Astrocyte of the spinal cord (primary cell): ENCODE measurements at places on chromosomes 1 and 21.

GRCh38 chr1:207316141-207316540 lies 5.3 kb upstream of the CD55 start:
- DNase-seq: no peak

DNA sequence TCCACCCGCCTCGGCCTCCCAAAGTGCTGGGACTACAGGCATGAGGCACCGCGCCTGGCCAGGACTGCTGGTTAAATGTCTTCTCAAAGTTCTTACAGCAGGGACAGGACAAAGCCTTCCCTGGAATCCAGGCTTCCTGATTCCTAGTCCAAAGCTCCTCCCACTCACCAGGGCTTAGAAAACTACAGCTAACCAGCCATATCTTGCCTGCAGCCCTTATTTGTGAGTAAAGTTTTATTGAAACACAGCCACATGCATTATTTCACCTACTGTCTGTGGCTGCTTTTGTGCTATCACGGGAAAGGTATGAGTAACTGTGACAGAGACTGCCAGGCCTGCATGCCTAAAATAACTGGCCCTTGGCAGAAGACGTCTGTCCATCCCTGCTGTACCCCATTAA lies 24.4 kb downstream of the TMCO4 start:
- DNase-seq: no peak

- no peak for DNase-seq
Measured at GRCh38 chr1:47694011-47694890, 256.4 kb downstream of the FOXD2 start.

- no peak for DNase-seq
Measured at GRCh38 chr1:11341901-11342552, 69.0 kb downstream of the UBIAD1 start.

GRCh38 chr1:161985301-161985822 lies 38.3 kb downstream of the OLFML2B start:
- DNase-seq: no peak

GRCh38 chr21:15051644-15052458 lies 12.9 kb downstream of the NRIP1 start:
- no peak for DNase-seq

GRCh38 chr1:31181515-31182343 lies 58.0 kb downstream of the NKAIN1 start:
- DNase-seq: no peak

DNA sequence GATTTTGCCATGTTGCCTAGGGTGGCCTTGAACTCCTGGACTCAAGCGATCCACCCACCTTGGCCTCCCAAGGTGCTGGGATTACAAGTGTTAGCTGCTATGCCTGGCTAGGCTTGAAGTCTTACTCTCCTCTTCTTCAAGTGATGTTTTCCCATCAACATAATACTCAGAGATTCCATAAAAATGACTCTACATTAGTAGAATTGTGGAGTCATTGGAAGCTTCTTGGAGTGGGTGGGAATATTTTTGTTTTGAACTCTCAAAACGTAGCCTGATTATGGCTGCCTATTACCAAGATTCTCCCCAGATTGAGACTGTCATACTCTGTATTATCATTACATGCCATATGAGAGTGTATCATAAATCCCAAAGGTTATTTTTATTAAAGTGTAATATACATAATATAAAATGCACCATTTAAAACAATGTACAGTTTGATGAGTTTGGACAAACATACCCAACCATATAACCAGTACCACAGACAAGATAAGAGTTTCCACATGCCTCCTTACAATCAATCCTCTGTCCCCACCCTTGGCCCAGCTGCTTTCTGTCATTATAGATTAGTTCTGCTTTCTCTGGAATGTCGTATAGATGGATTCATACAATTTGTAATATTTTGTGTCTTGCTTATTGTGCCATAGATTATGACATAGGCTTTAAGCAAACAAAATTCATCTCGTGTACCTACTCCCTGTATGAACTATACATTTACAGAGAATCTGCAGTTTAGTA lies 8.0 kb upstream of the DNM3 start:
- no peak for DNase-seq

DNA sequence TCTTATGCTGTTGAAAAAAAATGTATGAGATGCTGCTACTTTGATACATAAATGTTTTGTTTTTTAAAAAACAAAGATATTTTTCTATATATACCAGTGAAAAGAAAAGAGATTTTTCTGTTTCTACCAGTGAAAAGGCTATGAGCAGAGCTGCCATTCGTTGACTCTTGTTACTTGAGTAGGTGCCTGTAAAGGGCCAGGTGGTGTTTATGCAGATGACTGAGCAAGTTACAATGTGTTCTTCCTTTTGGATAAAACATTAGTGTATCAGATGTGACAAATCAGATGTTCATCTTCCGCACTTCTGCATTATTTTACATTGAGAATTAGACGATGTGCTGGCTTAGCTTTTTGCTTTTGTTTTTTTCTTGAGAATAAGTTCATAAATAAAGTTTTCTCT lies 45.4 kb downstream of the BARHL2 start:
- no peak for DNase-seq

GRCh38 chr1:197429372-197429771 lies 161.3 kb downstream of the CRB1 start:
- DNase-seq: no peak

DNA sequence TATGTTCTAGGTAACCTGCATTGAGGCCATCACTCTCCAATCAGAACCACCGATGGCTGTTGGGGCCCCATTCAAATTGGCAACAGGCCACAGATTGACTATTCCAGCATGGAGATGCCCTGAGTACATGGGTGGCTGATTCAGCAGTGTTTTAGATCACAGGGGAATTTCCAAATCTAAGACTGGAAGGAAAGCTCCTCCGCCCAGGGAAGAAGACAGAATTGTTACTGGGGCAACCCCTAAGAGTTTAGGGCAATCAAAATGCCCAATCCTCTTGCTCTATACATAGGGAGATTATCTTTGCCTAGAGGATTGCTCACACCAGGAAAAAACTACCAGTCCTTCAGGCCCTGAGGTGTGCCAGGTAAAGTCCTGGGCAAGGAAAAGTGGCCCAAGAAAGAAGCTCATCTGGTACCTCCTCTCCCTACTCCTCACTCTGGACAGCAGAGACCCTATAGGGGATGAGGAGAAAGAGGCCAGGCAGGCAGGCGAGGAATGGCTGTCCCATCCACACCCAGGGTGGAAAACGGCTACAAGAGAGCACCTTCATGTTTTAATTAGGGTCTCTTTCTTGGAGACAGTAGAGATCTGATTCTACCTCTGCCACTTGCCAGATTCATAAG lies 5.8 kb downstream of the S100A8 start:
- DNase-seq: no peak

GRCh38 chr21:38263493-38263892 lies 6.7 kb downstream of the KCNJ15 start:
- DNase-seq: peak; percentile 87

- DNase-seq: no peak
Measured at GRCh38 chr1:96756789-96757188, 35.2 kb downstream of the PTBP2 start.

DNA sequence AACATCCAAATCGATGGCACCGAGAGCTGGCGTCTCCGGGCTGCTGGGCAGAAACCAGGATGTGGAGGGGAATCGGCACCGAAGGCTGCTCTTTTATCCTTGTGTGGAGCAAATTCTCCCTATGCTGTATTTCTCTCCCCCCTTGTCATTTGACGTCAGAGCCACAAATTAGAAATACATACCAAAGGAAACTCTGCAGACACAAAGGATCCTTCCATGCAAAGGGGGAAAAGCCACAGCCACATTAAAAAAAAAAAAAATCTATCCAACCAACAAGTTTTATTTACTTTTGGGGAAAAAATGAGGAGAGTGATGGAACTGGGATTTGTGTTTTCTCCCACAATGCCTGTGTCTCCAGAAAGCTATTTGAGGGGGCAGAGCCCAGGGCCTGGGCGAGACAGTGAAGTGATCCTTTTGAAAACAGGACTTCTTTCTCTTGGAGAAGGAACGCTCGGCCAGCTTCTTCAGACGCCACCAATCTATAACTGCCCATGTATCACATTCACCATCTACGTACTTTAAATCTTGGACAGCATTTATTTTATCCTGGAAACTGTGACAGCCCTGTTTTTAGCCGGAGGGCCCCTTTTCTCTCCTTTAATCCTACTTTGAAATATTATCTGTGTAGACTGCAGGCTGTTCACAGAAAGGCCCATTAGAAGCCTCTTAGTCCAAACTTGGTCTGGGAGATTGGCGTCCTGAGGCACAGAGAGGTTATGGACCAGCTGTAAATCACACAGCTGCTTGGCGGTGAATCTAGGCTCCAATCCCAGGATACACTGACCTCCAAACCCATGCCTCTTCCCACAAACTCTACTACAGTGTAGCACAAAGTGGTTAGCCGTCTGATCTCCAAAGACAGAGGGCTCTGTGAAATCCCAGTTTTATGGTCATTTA lies 4.5 kb downstream of the KANK4 start:
- no peak for DNase-seq

GRCh38 chr1:67536957-67537666 lies 106.9 kb upstream of the SERBP1 start:
- DNase-seq: no peak

- no peak for DNase-seq
Measured at GRCh38 chr1:185369786-185370185, 52.7 kb upstream of the IVNS1ABP start.

DNA sequence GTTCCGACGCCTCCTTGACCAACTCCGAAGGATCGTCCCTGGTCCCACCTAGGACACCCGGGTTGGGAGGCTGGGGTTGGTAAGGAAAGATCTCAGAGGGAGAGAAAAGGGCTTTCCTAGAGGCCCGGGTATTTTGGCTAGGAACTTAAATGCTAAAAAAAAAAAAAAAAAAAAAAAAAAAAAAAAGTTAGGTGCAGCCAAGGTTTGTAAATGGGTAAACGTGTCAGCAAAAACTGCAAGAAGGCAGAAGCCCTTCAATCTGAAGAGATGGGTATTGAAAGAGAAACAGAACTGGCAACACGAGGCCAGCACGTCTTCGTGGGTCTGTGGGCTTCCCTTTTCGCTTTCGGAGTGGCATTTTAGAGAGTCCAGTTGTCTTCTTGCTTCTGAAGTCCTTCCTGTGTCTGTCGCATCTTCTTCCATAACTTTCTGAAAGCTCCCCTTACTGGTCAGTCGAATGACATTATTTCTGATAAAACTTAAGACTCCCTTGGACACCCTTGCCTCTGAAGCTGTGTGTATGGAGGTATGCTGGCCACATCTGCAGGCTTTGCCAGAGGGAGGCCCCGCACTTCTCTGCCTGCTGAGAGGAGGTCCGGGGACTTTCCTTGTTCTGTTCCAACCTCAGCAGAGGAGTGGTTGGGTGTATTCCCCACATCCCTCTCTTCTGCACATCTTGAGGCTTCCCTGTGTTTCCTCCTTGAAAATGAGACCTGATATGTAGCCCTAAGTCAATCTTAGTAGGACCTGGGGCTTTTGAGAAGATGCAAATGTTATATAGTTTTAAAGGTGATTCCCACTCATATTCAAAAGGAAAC lies 745 bp downstream of the RCSD1 start:
- no peak for DNase-seq

DNA sequence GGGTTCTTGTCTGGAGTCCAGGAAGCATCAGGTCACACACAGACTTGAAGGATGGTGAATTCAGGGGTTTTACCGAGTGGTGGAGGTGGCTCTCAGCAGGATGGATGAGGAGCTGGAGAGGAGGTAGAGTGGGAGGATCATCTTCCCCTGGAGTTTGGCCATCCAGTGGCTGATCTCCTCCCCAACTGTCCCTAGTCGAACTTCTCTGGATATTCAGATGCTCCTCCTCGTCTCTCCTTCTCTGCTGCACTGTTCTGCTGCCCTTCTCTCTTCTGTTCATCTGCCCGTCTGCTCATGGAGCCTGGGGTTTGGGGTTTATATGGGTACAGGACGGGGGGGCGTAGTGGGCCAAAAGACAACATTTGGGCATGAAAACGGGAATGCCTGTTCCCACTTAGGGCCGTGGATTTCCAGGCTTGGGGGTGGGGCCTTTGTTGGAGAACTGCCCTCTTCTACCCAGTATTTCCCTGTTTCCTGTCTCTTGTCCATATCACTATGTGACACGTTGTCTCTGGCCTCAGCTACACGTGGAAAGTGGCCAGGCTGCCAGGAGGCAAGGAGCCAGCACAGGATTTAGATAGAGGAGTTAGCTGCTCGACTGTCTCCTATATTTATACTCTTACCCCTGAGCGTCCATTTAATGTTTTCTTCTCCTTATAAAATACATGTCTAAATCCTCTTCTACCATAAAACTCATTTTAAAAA lies 76.7 kb downstream of the SIPA1L2 start:
- peak; percentile 23 for DNase-seq

DNA sequence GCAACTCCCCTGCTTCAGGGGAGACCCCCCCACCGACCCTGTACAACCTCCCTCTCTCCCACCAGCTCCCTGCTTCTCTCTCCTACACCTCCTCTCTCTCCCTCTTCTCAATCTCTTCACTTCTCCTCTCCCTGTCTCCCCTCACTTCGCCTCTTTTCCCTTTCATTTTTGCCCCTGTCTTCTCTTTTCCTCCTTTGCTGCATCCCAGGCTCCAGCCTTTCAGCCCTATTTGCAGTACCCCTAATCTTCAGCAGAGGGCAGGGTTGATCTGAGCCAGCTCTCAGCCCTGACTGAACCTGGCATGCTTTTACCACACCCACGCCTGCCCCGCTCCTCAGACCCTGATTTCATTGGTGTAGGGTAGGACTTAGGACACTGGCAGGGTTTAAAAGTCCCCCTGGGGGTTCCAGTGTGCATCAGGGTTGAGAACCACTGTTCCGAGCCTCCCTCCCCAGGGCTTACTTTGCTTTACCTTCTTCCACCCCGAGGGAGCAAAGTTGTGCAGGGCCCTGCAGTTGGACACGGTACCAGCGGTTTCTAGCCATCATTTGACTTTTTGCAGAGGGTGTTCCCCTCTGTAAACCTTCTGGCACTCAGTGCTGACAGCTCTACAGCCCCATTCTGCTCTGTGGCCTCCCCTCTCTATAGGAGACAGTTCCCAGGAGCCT lies 67.3 kb upstream of the CNTN2 start:
- DNase-seq: peak; percentile 33

- DNase-seq: peak; percentile 82
Measured at GRCh38 chr1:68301471-68302001, 69.2 kb upstream of the WLS start.

- no peak for DNase-seq
Measured at GRCh38 chr1:204382714-204383083, 23.0 kb upstream of the PLEKHA6 start.

- DNase-seq: no peak
Measured at GRCh38 chr1:167602840-167603239, 27.2 kb upstream of the RCSD1 start.

DNA sequence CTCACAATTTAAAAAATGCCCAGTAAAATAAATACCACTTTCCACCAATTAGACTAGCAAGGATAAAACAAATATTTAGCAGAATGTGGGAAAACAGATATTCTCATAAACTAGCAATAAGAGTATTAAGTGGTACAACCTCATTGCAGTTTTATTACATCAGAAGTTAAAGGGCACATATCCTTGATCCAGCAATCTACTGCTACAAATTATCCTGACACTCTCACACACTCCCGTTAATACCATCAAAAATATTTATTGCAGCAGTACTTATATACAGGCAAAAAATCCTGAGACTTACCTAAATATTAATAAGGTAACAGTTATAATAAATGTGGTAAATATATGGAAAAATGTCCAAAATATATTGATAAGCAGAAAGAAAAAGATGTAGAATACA lies 44.3 kb downstream of the ZNF644 start:
- no peak for DNase-seq

GRCh38 chr1:10456048-10456447 lies 6.2 kb downstream of the CORT start:
- DNase-seq: no peak

GRCh38 chr1:95252422-95252821 lies 18.4 kb downstream of the RWDD3 start:
- no peak for DNase-seq

- DNase-seq: peak; percentile 33
Measured at GRCh38 chr1:105485207-105485606, 1571.3 kb upstream of the PRMT6 start.

GRCh38 chr21:41216486-41216885 lies 48.5 kb downstream of the BACE2 start:
- no peak for DNase-seq
